ENCODE measurements at places on chromosomes 6 and 20.

DNA sequence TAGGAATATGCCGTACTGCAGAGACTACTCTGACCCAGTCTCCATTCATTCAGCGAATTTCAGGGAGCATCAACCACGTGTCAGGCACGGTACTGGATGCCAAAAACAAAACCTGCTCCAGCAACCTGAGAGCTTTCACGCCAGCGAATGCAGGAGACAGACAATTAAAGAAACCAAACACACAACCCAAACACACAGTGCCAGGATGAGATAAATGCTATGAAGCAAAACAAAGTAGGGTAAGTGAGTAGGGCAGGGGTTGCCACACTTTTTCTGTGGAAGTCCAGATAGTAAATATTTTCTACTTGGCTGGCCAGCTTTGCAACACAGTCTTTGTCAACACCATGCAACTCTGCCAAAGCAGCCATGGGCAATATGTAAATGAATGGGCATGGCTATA, 10.0 kb downstream of the MOCS1 start:
- DNase-seq: no peak

DNA sequence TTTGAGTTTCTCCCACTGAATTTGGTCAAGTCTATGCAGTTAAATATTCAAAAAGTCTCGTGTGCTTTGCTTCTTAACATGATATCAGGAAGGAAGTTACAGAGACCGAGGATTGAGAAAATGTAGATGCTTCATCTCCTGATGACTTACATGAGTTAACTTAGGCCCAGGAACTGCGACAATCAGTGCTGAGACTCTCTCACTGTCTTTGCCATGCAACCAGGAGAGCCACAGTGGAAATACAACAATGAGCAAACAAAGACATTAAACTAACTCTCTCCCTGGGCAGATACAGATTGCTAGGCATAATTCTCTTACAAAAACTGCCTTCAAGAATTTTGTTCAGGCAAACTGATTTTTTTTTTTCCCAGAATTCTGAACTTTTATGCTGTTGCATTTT, 440.6 kb upstream of the EPHA7 start:
- DNase-seq: no peak

- DNase-seq: no peak
Observed at GRCh38 chr20:14193443-14193842, 144.0 kb downstream of the FLRT3 start.

DNA sequence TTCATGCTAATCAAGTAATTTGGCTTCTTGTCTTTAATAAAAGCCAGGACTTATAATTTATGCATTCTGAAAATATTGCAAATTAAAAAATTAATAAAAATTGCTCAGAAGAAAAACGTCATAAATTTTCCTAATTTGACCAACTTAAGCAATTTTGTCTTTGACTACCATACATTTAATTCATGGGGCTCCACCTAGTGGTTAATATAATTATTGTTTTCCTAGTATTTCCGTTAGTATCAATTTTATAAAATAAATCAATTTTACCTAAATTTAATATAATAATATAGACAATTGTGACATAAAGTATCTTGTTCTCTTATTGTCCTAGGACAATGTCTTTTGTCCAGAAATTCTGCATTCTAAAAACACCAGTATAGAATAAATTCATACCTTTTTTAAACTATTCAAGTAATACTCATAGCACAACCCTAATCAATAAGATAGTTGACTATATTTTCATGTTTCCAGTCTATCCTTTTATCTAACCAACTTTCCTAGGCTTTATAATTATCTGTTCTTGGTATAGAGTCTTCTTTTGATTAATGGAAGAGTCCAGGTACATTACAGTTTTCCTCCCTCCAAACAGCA, 319.9 kb downstream of the TRDN start:
- no peak for DNase-seq

- no peak for DNase-seq
Observed at GRCh38 chr6:42440027-42440426, 11.7 kb downstream of the TRERF1 start.

All from stimulated activated CD8-positive, alpha-beta memory T cell treated with anti-CD3 and anti-CD28 coated beads, Interleukin-7, amount 100 ng/mL, for 1 hour (primary cell).